ENCODE measurements at places on chromosomes 11 and 22.

DNA sequence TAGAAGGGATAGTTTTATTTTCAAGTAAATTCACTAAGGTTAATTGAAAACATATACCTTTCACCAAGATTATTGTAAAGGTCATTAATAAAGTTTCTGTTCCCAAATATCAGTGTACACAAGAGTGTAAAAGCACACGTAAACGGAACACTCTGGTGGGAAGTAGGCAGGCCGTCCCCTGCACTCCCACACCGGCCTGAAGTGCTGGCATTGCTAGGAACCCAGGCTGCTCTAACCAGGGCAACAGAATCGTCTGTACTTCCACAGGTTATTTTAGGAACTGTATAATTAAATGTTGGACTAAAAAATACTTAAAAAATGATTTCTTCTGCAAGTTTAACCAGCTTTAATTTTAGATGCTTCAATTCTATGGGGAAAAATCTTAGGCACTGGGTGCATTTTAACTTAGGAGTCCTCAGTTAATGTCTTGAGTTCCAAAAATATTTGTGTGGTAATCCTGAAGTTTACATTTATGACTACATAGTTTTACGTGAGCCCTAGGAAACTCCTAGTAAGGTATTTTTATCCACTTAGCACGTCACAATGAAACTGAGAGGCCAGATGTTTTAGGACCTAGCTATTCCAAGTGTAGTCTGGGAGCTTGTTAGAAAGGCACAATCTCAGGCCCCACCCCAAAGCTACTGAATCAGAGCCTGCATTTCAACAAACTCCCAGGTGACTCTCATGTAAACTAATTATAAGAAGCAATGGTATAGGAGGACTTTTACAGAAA lies 31.2 kb downstream of the KMT5B start:
- DNase-seq: no peak

DNA sequence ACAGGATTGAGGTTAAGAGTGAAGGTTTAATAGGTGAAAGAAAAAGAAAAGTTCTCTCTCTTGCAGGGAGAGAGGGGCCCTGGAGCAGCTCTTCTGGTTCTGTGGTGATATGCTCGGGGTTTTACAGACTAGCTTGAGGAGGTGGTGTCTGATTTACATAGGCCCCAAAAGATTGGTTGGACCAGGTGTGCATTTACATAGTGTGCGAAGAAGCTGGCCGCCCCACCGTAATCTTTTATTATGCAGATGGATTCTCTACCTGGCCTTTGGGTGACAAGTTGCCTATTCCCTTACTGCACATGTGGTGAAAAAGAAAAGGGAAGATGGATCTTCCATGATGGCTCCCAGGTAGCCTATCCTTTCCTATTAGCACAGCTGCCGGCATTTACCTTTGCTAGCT lies 219.9 kb upstream of the GRIA4 start:
- no peak for DNase-seq

DNA sequence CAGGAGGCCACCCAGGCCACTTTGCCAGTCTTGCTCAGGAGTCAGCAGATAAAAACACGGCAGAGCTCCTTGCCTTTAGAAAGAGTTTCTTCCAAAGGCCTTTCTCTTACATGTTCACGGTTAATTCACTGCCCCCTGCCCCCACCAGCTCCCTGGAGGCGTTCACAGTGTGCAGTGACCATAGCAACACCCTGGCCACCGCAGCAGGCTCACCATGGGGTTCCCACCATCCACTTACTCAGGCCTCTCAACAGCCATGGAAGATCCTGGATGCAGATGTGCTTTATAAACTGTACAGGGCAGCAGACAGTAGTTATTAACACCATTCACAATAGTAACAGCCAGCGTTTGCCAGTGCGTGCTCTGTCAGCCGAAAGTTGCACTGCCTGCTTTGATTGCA lies 10.6 kb upstream of the MYO7A start:
- no peak for DNase-seq

DNA sequence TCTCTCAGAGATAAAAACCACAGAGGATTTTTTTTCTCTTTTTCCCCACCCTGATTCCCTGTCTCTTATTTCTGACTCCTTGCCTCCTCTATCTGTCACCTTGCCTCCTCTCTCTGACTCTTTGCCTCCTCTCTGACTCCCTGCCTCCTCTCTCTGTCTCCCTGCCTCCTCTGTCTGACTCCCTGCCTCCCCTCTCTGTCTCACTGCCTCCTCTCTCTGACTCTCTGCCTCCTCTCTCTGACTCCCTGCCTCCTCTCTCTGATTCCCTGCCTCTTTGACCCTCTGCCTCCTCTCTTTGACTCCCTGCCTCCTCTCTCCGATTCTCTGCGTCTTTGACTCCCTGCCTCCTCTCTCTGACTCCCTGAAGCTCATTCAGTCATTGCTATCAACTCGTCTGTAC lies 3.1 kb downstream of the RASD2 start:
- no peak for DNase-seq

Measured in nephron progenitor cell (in vitro differentiated cells).